ENCODE measurements at places on chromosomes 7 and 10.

- DNase-seq: no peak
Measured at GRCh38 chr10:131573707-131574106, 262.2 kb upstream of the TCERG1L start.

DNA sequence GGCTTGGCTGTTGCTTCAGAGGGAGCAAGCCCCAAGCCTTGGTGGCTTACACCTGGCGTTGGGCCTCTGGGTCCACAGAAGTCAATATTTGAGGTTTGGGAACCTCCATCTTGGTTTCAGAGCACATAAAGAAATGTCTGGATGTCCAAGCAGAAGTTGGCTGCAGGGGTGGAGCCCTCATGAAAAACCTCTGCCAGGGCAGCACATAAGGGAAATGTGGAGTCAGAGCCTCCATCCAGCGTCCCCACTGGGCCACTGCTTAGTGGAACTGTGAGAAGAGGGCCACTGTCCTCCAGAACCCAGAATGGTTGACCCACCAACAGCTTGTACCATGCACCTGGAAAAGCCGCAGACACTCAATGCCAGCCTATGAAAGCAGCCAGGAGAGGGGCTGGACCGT lies 573.5 kb upstream of the ZWINT start:
- no peak for DNase-seq

DNA sequence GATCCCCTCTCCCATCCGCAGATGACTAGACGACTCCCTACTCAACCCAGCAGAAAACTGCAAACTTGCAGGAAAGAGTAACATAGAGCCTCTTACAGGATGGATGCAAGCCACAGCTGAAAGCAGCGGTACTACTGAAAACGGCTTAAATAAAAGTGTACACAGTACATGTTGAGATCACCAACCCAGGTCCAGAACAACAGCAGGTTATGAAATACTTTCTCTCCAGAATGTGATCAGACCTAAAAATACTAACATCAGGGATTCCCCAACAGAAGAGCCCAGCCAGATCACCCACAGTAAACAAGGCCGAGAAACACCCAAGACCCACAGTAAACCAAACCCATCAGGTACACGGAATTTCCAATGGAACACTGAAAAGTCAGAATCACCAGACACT lies 13.2 kb downstream of the ATE1 start:
- no peak for DNase-seq

DNA sequence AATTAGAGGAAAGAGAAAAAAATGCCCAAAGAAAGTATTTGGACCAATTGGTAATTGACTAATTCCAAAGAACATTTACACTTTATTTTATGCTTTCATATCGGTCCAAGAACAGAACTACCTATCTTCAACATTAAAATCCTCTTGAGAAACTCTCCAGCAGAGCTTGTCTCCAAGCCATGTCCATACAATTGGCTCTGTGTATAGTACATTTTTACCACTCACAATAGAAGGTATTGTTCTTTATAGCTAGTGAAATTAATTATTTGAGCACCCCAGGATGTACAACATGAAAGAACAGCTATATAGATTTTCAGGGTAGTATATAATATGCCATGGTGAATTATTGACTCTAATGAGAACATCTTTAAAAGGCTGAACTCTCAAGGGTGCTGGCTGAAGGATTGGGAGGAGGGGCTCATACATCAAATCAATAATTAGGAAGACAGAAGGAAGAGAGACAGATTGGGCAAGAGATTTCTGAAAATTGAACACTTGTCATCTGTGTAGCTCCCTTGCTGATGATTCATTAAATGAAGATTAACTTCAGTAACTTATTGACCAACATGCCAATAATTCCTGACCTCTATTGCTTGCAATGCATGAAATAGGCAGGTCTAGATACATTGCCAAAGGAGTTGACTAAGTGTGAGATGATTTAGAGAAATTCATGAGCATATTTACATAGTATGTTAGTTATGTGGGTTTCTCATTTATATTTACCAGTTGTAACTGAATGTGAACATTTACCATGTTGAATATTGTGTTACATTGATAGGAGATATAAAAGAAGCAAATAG lies 249.7 kb downstream of the MTERF1 start:
- no peak for DNase-seq

- DNase-seq: no peak
Measured at GRCh38 chr10:29100505-29100904, 188.4 kb upstream of the LYZL1 start.

GRCh38 chr10:86127274-86127819 lies 239.2 kb downstream of the GRID1 start:
- peak; percentile 14 for DNase-seq

DNA sequence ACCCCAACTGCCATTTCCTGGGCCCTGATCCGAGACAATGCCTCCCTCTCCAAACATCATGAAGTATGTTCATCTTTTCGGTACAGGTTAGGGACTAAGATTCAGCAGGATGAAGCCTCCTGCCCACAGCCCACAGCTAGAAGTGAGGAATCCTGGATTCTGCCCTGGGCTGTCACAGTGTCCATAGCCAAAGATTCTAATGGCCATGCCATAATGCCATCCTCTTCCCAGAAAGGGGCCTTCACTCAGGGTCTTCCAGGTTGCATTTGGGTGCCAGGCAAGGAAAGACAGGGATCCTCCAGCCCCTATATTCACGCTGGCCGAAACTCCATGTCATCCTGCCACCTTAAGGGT lies 15.7 kb upstream of the ZMIZ1 start:
- no peak for DNase-seq

DNA sequence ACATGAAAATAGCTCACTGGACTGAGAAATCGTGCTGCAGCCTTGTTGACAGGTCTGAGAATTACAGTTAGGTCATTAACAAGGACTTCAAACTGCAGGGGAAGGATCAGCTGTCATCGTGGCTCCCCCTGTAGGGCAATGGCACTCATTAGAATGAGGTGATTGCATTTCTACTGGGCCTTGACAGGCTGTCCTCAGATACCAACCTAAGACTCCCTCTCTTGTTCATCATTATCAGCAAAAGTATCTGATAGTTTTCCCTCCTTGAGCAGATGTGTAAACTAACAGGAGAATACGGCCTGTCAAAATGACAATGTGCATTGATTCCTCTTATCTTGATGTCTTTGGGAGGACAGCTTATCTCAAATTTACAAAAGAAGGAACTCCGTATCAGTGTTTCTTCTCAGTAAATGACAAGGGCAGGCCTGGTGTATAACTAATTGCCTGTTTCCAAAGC lies 648.5 kb upstream of the LRRN3 start:
- peak; percentile 28 for DNase-seq

DNA sequence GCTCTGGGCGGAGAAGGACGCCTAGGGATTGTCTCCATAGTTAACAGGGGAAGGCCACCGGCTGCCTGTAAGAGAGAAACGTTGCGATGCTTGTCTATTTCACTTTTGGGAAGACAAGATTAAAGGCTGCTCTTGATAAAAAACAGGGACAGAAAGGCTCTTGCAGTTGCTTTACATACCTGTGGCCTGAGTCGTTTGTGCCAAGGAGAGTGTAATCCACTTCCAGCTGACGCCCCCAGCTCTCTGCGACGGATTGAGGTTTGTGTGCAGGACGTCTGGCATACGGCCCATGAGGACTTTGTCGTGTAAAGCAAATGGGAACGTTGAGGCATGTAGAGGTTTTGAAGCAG lies 1.1 kb downstream of the MAP3K8 start:
- DNase-seq: no peak

DNA sequence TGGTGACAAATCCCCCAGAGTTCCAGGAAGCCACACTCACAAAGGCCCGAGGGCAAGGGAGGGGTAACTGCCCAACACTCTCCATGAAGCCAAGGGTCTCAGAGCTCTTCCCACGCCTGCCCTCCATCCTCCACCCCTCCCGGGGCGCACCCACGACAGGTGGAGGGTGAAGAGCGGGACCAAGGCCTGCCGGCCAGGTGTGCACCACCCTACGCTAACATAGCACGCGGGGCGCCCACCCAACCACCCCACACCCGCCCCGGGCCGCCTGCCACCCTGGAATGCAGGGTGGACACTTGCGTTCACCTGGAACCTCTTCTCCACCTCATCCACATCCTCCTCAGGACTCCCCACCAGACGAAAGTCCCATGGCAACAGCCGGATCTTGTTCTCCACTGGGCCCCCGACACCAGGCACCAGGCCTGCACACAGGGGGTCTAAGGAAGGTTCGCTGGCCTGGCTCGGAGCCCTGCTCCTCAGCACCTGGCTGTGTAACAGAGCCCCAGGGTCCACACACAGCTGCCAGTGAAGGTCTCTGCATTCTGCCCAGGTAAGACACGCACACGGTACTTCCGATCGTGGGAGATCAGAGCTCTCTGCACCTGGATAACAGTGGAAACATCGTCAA lies 32.7 kb downstream of the MAD1L1 start:
- no peak for DNase-seq

DNA sequence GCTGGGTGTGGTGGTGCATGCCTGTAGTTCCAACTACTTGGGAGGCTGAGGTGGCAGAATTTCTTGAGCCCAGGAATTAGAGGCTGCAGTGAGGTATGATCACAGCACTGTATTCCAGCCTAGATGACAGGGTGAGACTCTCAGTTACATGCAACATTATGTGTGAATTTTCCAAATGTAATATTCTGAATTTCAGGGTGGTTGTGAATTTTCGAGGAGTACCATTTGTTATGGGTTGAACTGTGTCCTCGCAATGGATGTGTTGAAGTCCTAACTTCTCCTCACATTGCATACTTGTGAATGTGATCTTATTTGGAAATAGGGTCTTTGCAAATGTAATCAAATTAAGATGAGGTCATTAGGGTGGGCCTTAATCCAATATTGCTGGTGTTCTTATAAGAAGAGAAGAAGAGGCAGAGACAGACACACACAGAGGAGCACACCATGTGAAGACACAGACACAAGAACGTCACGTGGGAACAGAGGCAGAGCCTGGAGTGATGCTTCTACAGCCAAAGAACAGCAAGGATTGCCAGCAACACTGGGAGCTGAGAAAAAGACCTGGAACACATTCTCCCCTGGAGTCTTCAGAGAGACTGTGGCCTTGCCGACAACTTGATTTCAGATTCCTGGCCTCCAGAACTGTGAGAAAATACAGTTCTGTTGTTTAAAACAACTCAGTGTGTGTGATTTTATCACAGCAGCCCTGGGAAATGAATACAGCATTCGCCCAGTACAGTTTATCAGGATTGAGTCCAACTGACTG lies 91.9 kb downstream of the ZNF783 start:
- peak; percentile 2 for DNase-seq

- DNase-seq: peak; percentile 11
Measured at GRCh38 chr7:52758356-52758755, 277.1 kb upstream of the POM121L12 start.

GRCh38 chr10:35910234-35910633 lies 268.1 kb upstream of the FZD8 start:
- DNase-seq: no peak

DNA sequence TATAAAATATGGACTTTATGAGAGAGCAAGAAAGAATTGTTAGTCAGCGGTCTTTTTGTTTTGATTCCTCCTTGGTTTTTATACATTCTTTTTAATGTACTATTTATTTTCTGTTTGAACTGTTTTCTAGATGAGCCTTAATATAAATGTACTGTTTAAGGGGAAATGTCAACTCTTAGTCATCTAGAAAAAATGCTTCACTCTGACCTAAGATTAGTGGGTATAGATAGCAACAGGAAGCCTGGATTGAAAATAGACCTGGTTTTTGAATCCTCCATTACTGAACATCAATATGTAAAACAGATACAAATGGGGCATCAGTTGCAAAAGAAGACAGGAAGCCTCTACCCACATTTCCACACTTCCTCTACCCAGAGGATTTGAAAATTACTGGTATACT lies 87.8 kb downstream of the CHRM2 start:
- DNase-seq: no peak

DNA sequence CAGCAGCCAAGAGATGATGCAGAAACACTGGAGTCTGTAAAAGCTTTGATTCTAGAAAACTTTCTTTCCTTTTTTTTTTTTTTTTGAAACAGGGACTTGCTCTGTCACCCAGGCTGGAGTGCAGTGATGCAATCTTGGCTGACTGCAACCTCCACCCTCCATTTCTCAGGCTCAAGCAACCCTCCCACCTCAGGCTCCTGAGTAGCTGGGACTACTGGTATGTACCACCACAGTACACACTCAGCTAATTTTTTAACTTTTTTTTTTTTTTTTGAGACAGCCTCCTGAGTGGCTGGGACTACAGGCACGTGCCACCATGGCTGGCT lies 17.0 kb upstream of the BAG3 start:
- DNase-seq: no peak

DNA sequence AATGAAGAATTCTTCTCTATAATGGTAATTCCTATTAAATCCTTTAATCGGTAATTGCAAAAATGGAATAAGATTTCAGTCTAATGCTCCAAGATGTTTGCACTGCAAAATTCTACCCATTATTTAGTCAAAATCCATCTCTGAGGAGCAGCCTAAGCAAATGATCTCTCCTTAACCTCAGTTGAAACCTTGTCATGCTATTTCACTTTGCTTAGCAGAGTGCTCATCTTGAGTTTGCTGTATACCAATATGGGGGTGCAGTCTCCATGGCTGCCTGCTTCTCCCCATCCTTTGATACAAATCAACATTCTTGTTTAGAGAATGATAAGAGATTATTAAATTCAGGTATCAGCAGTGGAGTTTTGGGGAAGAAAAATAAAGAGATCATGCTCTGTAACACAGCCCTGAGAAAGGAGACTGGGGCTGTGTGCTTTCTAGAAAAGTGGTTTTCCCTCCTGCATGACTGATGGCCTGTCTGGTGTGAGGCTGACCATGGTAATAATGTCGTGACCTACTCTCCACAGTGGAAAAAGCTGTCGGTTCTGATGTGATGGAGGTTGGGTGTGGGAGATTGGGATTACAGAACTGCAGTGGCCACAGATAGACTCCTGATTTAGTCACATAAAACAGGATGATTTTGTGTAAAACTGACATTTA lies 982.1 kb downstream of the NRG3 start:
- DNase-seq: no peak

- DNase-seq: no peak
Measured at GRCh38 chr7:82443036-82443546, 486 bp downstream of the CACNA2D1 start.

DNA sequence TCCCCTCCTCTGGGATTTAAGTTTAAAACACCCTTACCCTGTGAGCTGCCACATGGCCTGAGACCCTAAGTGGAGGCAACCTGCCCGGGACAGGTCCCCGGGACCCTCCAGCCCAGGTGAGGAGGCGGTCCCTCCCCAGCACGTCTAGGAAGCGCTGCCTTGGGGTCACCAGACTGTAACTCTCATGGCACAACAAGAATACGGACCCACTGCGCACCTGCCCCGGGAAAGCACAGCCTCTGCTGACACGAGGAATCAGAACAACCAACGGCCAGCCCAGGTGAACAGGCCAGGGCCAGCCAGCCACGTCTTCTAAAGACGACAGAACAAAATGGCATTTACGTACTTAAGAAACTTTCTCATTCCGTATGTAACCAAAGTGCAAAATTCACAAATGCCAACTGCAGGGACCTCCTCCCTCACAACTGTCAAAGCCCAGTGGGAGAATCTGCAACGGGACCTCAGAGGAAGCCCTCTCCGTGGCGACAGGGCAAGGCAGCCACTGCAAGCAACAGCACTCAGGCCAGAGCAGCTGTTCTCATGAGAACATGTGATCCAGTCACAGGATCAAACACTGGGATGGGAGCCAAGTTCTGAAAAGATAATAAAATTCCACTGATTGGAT lies 208.4 kb downstream of the DIP2C start:
- DNase-seq: peak; percentile 79

- no peak for DNase-seq
Measured at GRCh38 chr7:26451997-26452396, 160.3 kb downstream of the SNX10 start.

GRCh38 chr7:100620804-100621203 lies 8.5 kb downstream of the MOSPD3 start:
- no peak for DNase-seq

GRCh38 chr10:5862360-5862961 lies 27.2 kb downstream of the ANKRD16 start:
- DNase-seq: no peak
